ENCODE measurements at places on chromosomes 1 and 21. TPM values are rescaled to one million over a fixed set of nuclear protein-coding genes. Genes with fewer than 3 reads are reported as not detected.

DNA sequence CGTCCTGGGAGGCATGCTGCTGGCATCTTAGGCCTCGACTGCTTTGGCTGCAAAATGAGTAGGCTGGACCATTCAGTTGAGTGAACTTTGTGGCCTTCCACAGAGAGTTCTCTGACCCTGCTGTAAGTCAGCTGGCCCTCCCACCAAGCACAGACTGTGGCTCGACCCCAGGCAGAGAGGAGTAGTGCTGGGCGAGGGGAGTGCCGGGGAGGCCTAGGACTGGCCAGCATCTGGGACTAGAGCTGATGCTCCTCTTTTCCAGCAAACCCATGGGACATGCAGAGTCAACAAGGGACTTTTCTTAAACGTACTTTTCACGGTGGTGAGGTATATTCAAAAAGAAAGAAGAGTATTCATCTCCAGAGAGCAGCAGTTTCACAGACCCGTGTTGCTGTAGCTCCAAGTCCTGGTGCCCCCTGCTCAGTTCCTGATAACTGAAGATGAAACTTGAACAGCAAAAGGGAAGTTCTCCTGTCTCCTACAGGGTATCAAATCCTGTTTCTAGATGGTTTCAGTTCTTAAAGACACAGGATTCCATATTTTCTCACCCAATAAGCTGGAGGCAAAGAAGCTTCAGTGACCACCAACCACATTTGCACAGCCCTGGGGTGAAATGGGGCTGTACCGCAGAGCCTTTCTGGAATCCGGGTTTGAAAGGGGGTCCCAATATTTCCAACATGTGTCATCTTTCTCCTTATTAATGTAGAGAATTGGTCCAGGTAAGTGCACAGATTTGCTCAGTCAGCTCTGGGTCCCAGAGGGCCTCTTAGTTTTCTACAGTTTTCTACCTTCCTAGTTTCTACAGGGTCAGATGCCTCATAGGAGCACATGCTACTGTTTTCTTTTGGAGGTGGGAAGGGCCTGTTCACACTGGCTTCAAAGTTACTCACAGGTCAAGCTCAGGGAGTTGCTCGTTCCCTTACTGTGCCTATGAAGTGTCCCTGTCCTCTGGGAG lies 20.9 kb downstream of the BATF3 start:
- peaks cover 5% of the 10 kb centered on the region for H3K4me1 ChIP-seq
- no peaks in the 10 kb centered on the region for H3K36me3 ChIP-seq
- H3K27me3 ChIP-seq, result no peaks in the 10 kb centered on the region
- DNase-seq, result no peak
- H3K27ac ChIP-seq, result no peak overlapping the region

- H3K4me1 ChIP-seq, result no peaks in the 10 kb centered on the region
- no peaks in the 10 kb centered on the region for H3K27me3 ChIP-seq
- H3K27ac ChIP-seq, result no peak overlapping the region
These were observed 112.8 kb downstream of the KCND3 start for GRCh38 chr1:111876631-111877030.

GRCh38 chr1:97668945-97669344 lies 251.9 kb downstream of the DPYD start:
- no peak for DNase-seq
- H3K4me1 ChIP-seq, result no peaks in the 10 kb centered on the region
- H3K27me3 ChIP-seq, result no peaks in the 10 kb centered on the region

GRCh38 chr1:28236656-28237322 lies 865 bp downstream of the ATP5IF1 start:
- peak overlapping the region; percentile 95 for H3K4me3 ChIP-seq
- H3K27ac ChIP-seq, result peak overlapping the region; percentile 91
- peaks cover 22% of the 10 kb centered on the region for H3K4me1 ChIP-seq
- H3K36me3 ChIP-seq, result peaks cover 4% of the 10 kb centered on the region
- H3K27me3 ChIP-seq, result no peaks in the 10 kb centered on the region

Gene MYOG
- not detected for total RNA-seq

Gene TMEM79
- total RNA-seq, result 3.3 TPM

DNA sequence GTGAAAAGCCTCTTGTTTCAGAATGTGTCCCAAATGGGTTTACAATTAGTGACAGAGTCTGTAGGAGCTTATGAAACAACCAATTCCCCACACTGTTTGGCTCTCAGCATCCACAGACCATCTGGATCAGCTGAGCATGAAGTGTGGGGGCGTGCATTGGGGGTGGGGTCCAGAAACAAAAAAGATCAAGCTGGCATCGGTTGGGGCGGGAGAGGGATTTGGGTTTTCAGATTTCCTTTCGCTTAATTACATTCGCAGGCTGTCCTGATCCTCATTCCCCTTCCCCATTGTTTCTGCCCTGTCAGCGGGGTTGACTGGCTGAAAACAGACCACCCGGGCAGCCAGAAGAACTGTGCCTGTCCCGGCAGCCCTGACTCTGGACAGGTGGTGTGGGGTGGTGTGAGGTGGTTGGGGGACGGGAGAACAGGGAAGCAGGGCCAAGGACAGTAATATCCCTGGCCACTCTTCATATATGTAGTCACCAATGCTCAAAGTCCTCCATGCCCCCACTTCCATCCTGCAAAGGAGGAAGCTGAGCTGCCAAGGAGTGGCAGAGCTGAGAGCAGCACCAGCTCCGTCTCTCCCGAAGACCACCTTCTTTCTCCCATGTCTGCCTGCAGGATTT lies 92.0 kb downstream of the IER5 start:
- no peak overlapping the region for H3K27ac ChIP-seq
- no peaks in the 10 kb centered on the region for H3K27me3 ChIP-seq
- H3K36me3 ChIP-seq, result no peaks in the 10 kb centered on the region
- DNase-seq, result no peak

DNA sequence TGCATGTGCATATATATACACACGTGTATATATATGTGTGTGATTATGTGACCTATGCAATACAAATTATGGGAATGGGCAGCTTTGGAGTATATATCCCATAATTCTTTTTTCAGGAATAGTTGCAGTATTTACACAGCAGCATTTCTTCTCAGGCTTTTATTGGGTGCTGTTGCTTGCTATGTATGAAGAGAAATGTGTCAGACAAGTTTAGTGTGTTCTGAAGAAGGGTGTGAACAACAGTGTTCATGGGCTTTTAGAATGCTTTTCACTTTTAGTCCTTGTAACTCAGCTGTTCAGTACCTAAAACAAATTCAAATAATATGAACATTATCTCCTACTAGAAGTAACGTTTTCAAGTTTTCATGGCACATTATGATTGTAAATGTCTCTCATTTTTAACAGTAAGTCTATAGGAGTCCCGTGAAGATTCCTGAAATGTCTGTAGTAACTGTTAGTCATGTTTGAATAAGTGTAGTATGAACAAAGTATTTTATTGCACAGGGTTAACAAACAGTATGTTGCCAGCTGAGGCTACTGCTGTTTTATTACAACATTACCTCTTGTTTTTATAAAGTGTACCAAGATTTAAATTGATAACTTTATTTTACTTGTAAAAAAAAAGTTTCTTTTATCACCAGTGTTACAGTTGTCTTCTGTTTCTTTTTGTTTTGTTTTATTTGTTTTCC lies 42.5 kb downstream of the TMED5 start:
- no peak overlapping the region for H3K27ac ChIP-seq
- no peak for DNase-seq
- no peak overlapping the region for H3K4me3 ChIP-seq
- peaks cover 46% of the 10 kb centered on the region for H3K36me3 ChIP-seq
- no peaks in the 10 kb centered on the region for H3K27me3 ChIP-seq
- no peaks in the 10 kb centered on the region for H3K4me1 ChIP-seq

DNA sequence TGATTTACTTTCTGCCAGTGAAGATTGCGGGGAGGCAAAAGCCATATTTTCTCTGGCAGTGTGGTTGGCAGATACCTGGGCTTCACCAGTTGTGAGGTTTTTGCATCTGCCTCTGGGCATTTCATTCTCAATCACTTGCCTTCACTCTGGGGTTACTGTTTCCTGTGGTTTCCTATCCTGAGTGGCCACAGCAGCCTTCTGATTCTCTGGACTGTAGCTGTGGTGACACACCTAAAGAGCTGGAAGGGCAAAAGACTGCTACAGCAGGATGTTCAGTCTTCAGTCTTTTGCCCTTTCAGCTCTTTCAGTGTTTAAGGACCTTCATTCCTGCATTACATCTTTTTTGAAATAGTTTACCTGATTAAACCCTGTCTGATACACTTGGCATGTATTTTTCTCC lies 50.5 kb upstream of the GPR52 start:
- H3K27me3 ChIP-seq, result no peaks in the 10 kb centered on the region
- no peaks in the 10 kb centered on the region for H3K36me3 ChIP-seq
- no peak overlapping the region for H3K4me3 ChIP-seq
- DNase-seq, result no peak

DNA sequence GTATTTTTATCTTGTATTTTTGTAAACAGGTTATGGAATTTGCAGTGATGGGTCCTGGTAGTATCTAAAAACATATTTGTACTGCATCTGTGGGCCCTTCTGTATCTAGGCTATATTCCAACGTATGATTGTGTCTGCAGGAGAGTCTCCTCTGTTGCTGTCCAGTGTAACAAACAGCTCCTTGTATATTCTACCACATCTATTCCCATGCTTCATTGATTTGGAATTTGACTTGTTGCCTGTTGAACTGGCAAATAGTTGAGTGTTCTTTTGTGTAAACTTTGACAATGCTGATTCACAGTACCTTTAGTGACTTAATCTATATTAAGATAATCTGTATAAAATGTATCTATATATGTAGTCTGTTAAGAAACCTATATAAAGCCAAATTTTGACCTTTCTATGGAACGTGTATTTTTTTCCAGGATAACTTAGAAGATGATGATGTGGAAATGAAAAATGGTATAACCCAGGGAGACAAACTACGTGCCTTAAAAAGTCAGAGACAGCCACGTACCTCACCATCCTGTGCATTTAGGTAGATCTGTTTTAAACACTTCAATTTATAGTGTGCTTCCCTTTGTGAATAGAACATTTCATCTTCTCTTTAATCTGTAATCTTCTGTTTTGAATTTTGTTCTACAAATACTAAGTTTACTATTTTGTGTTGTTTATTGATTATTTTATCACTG lies 43.4 kb upstream of the GPR88 start:
- no peaks in the 10 kb centered on the region for H3K27me3 ChIP-seq
- H3K4me1 ChIP-seq, result no peaks in the 10 kb centered on the region
- H3K4me3 ChIP-seq, result no peak overlapping the region
- no peak for DNase-seq
- H3K36me3 ChIP-seq, result peaks cover 26% of the 10 kb centered on the region

- H3K4me1 ChIP-seq, result peaks cover 18% of the 10 kb centered on the region
- H3K27ac ChIP-seq, result no peak overlapping the region
- no peaks in the 10 kb centered on the region for H3K27me3 ChIP-seq
These were observed 13.1 kb upstream of the SLC30A1 start for GRCh38 chr1:211591980-211592493.

DNA sequence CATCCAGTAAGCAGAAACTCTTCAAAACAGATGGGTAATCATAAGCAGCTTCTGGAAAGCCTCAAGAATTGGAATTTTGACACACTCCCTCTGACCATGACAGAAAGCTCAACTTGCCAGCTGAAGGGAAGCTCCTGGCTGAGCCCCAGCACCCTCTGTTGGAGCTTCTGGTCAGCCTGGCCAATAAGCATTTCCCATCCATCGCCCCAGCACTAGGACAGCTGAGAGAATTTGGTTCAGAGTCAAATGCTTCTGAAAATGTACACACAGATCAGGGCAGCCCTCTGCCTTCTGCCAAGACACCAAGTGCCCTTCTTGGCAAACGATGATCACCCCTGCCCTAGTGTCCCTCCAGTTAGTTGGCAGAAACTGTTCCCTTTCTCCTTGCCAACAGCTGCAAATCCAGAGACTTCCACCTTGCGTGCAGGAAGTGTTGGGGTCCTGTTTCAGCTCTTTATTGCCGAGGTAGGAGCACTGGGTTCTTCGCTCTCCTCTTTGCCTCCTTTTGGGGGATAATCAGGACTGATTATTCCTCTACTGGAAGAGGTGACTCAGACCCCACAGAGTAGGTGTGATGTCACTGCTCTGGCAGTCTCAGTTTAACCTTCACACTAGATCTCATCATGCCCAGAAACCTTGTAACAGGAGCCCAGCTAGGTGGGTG lies 11.9 kb downstream of the PIGV start:
- no peaks in the 10 kb centered on the region for H3K27me3 ChIP-seq
- DNase-seq, result no peak
- peaks cover 9% of the 10 kb centered on the region for H3K36me3 ChIP-seq
- no peak overlapping the region for H3K4me3 ChIP-seq
- peaks cover 26% of the 10 kb centered on the region for H3K4me1 ChIP-seq

Gene KCNJ10
- not detected for total RNA-seq

Gene KISS1
- total RNA-seq, result 2.9 TPM

- no peaks in the 10 kb centered on the region for H3K36me3 ChIP-seq
- no peaks in the 10 kb centered on the region for H3K27me3 ChIP-seq
- no peak for DNase-seq
- H3K27ac ChIP-seq, result peak overlapping the region; percentile 75
These were observed 6.0 kb upstream of the CAPN2 start for GRCh38 chr1:223706077-223706973.

Gene DIRAS3
- total RNA-seq, result 1.4 TPM

Gene CLEC20A
- not detected for total RNA-seq

Gene CAMK2N1
- total RNA-seq, result 73.6 TPM

- H3K4me1 ChIP-seq, result peaks cover 26% of the 10 kb centered on the region
- H3K27me3 ChIP-seq, result peaks cover 41% of the 10 kb centered on the region
- H3K36me3 ChIP-seq, result no peaks in the 10 kb centered on the region
- DNase-seq, result no peak
These were observed 37.1 kb upstream of the H6PD start for GRCh38 chr1:9197186-9198099.

Gene TFF1
- total RNA-seq, result not detected

Gene MYBPHL
- total RNA-seq, result 3.6 TPM

DNA sequence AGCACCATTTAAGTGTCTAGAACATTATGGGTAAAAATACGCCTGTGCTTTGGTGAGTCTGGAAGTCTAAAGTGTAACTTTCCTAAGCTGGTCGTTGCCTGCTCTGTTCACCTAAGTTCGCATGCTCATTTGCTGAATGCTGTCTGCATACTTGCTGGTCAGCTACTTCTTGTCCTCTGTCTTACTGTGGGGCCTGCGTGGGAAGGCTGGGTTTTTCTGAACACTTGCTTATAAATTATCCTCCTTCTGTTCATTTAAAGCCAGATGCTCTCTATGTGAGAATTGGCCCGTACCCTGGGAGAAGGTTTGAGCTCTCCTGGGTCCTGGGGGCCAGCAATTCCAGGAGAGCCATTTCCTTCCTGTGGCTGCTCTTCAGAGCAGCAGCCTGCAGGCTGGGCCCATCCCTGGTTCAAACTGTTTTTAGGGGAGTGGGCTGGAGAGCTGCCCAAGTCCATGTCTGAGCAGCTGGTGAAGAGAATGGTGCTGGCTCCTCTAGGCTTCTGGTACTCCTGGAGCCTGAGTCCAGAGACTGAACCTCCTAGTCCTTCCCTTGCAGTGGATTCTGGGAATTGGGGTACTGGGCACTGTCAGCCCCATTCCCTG lies 75.7 kb downstream of the GALNT2 start:
- DNase-seq, result no peak
- no peak overlapping the region for H3K27ac ChIP-seq
- peaks cover 9% of the 10 kb centered on the region for H3K4me1 ChIP-seq
- no peaks in the 10 kb centered on the region for H3K27me3 ChIP-seq
- no peak overlapping the region for H3K4me3 ChIP-seq

All from upper lobe of right lung (tissue), 1 donor.